Upper lobe of left lung (tissue), 6 donors: ENCODE measurements at places on chromosomes 3 and 15. TPM values are rescaled to one million over a fixed set of nuclear protein-coding genes. Genes with fewer than 3 reads are reported as not detected.

Gene DOCK3
- total RNA-seq, result 0.43 TPM

Gene RPP14
- total RNA-seq, result 11.0 TPM

Gene IL5RA
- 3.5 TPM for total RNA-seq

Gene FOXL2
- not detected for total RNA-seq

Gene TEX55
- total RNA-seq, result not detected

Gene TRIM42
- total RNA-seq, result not detected

Gene DPPA2
- total RNA-seq, result not detected

Gene ARGFX
- not detected for total RNA-seq

Gene BTLA
- 1.0 TPM for total RNA-seq

Gene MUSTN1
- total RNA-seq, result 62.9 TPM

DNA sequence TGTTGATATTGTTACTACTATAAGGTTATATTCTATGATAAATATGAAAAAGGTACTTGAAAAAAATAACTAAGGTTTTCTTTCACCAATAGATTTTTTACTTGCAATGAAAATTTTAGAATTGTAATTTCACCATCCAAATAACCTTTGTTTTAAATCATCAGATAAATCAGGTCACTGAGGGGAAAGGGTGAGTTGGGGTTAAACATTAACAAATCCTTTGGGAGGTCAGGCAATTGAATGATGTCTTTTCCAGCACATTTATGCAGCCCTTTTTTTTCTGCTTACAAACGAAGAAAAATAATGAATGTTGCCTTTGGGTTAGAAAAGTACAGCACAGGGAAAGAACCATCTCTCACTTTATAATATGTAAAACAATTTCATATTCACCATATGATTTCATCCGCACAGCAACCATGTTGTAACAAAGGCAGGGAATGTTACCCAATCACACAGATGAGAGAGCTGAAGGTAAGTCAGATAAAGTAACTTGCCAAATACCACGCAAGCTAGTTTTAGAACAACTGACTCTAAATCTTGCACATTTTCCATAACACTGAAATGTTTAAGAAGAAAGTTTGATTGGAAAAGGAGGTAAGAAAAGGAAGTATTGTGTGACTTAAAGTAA is 151.3 kb downstream of the FGF12 start:
- H3K27ac ChIP-seq, result no peak overlapping the region
- H3K4me1 ChIP-seq, result no peaks in the 10 kb centered on the region
- H3K4me3 ChIP-seq, result no peak overlapping the region
- DNase-seq, result no peak
- H3K36me3 ChIP-seq, result no peaks in the 10 kb centered on the region
- H3K27me3 ChIP-seq, result no peaks in the 10 kb centered on the region

DNA sequence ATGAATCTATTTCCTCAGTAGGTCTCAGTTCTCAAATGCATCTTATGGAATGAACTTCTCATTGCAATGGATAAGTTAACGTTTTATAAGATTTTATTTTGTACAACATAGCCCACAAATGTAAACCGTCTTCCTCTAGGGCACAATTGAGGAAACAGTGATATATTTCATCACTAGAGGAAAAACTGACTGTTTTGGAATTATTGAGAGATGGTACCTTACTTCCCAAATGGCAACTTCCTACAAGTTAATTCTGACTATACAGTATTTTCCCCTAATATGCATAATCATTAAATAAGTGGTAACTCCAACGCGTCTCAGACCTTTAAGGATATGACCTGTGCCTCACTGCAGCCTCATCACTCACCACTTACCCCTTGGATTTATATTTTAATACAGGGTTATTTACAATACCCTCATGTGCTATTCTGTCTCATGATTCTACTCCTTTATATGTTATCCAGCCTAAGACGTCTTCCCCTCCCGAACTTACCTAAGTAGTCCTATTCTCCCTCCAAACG is 13.3 kb downstream of the GABPB1 start:
- no peaks in the 10 kb centered on the region for H3K36me3 ChIP-seq
- H3K27ac ChIP-seq, result no peak overlapping the region
- H3K4me3 ChIP-seq, result no peak overlapping the region
- no peak for DNase-seq
- H3K27me3 ChIP-seq, result no peaks in the 10 kb centered on the region

- H3K27ac ChIP-seq, result peak overlapping the region; percentile 76
- no peaks in the 10 kb centered on the region for H3K36me3 ChIP-seq
- no peak overlapping the region for H3K4me3 ChIP-seq
- peaks cover 38% of the 10 kb centered on the region for H3K4me1 ChIP-seq
- DNase-seq, result no peak
Measured at GRCh38 chr15:98859149-98859548, 148.4 kb downstream of the PGPEP1L start.

- no peaks in the 10 kb centered on the region for H3K4me1 ChIP-seq
- H3K4me3 ChIP-seq, result no peak overlapping the region
- peak overlapping the region; percentile 64 for H3K27ac ChIP-seq
- H3K27me3 ChIP-seq, result no peaks in the 10 kb centered on the region
Measured at GRCh38 chr3:178003756-178004155, 532.5 kb upstream of the KCNMB2 start.

GRCh38 chr3:127726894-127727293 is 54.1 kb downstream of the ABTB1 start:
- peaks cover 11% of the 10 kb centered on the region for H3K4me1 ChIP-seq
- H3K36me3 ChIP-seq, result no peaks in the 10 kb centered on the region
- no peak overlapping the region for H3K27ac ChIP-seq
- H3K4me3 ChIP-seq, result no peak overlapping the region
- no peaks in the 10 kb centered on the region for H3K27me3 ChIP-seq

GRCh38 chr3:98744283-98744682 is 18.9 kb upstream of the ST3GAL6 start:
- no peak for DNase-seq
- H3K27me3 ChIP-seq, result no peaks in the 10 kb centered on the region
- H3K36me3 ChIP-seq, result no peaks in the 10 kb centered on the region
- H3K4me3 ChIP-seq, result no peak overlapping the region
- no peak overlapping the region for H3K27ac ChIP-seq
- H3K4me1 ChIP-seq, result peaks cover 11% of the 10 kb centered on the region

- no peaks in the 10 kb centered on the region for H3K36me3 ChIP-seq
- no peaks in the 10 kb centered on the region for H3K4me1 ChIP-seq
- no peaks in the 10 kb centered on the region for H3K27me3 ChIP-seq
- H3K27ac ChIP-seq, result no peak overlapping the region
- no peak overlapping the region for H3K4me3 ChIP-seq
Measured at GRCh38 chr15:36389107-36389506, 190.3 kb upstream of the CDIN1 start.

- H3K27me3 ChIP-seq, result no peaks in the 10 kb centered on the region
- no peak for DNase-seq
- H3K4me3 ChIP-seq, result no peak overlapping the region
- no peak overlapping the region for H3K27ac ChIP-seq
- H3K4me1 ChIP-seq, result no peaks in the 10 kb centered on the region
- H3K36me3 ChIP-seq, result no peaks in the 10 kb centered on the region
Measured at GRCh38 chr3:133169331-133170068, 131.3 kb downstream of the TMEM108 start.

GRCh38 chr3:32391643-32392535 is at the start of gene CMTM7:
TSS of gene CMTM7 (plus strand) at chr3:32391853. CDS start at chr3:32391907, 54 bp downstream.
- peaks cover 11% of the 10 kb centered on the region for H3K4me1 ChIP-seq
- H3K4me3 ChIP-seq, result peak within 1 kb of the TSS; percentile 57
- H3K36me3 ChIP-seq, result no peaks in the 10 kb centered on the region
- DNase-seq, result peak; percentile 94

DNA sequence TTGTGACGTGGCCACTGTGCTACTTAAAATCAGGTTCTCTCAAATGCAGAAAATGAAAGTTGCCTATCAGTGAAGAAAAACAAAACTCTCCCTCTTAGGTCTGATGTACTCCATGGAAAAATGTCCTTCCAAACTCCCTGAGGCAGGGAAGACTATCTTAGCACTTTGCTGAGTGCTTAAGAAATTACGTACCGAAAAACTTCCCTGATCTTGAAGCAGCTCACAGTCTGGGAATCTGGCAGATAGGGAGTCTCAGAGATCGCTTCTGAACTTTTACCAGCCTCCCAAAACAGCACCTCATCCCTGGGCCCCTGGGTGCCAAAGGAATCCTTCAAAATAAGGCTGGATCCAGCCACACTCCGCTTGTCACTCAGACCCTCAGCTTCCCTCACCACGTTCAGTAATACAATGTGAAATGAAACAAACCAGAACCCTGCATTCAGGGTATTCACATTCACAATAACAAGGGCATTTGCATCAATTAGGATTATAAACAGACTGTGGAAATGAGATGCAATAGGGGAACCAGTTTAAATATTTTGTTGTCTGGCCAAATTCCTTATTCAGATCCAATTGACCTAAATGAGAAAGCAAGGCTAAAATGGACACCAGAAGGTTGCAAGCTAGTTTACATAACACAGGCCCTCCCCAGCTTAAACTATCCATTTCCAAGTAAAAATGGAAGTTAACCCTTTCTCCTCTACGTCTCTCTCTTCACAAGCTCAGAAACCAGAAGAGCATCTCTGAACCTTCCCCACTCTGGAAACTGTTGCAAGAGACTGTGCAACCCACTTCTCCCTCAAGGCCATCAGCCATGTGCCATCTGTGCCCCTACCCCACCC is 20.9 kb downstream of the OSBPL10 start:
- H3K36me3 ChIP-seq, result no peaks in the 10 kb centered on the region
- H3K4me1 ChIP-seq, result peaks cover 26% of the 10 kb centered on the region
- H3K27ac ChIP-seq, result peak overlapping the region; percentile 71
- no peak for DNase-seq

- H3K4me3 ChIP-seq, result no peak overlapping the region
- H3K27ac ChIP-seq, result no peak overlapping the region
- peaks cover 7% of the 10 kb centered on the region for H3K4me1 ChIP-seq
- H3K27me3 ChIP-seq, result no peaks in the 10 kb centered on the region
Measured at GRCh38 chr3:16801223-16801622, 83.5 kb upstream of the PLCL2 start.

DNA sequence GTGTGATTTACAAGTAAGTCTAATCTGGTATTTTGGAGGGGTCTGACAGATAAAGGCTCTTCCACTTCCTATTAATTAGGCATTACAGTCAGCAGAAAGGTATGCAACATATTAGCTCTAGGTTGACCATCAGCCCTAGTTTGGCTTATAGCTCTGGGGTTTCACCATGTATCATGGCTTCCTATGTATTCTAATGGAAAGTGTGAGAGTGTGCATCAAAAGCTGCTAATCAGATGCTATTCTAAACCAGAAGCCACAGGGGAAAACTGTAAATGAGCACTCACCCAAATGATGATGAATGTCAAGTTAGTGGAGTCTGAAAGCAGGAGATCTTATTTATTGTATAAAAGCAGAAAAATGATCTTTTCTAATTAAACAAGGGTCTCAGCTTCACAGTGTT is 149.2 kb upstream of the MITF start:
- no peaks in the 10 kb centered on the region for H3K4me1 ChIP-seq
- DNase-seq, result no peak
- no peak overlapping the region for H3K4me3 ChIP-seq
- H3K27ac ChIP-seq, result no peak overlapping the region
- H3K27me3 ChIP-seq, result no peaks in the 10 kb centered on the region

DNA sequence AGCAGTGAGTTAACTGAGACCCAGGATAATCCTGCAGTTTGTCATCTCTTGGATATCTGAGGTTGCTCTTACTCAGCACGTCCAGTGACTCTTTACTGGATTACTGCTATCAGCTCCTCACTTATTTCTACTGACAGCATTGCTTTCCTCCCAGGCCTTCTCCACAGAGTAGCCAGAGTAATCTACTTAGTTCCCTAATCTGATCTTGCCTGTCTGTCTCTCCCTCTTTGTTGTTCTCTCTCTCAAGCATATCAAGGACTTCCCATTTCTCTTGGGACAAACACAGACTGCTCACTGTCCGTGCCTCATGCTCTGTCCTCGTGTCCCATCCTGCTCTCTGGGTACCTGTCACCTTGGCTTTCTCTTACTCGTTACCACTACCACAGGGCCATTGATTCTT is 376.2 kb downstream of the FEZF2 start:
- H3K4me1 ChIP-seq, result no peaks in the 10 kb centered on the region
- no peaks in the 10 kb centered on the region for H3K27me3 ChIP-seq
- H3K4me3 ChIP-seq, result no peak overlapping the region
- no peak for DNase-seq
- H3K36me3 ChIP-seq, result no peaks in the 10 kb centered on the region

- no peak overlapping the region for H3K4me3 ChIP-seq
- H3K4me1 ChIP-seq, result no peaks in the 10 kb centered on the region
- no peak for DNase-seq
- no peaks in the 10 kb centered on the region for H3K27me3 ChIP-seq
- no peaks in the 10 kb centered on the region for H3K36me3 ChIP-seq
- no peak overlapping the region for H3K27ac ChIP-seq
Measured at GRCh38 chr3:25074149-25074548, 353.9 kb upstream of the RARB start.

DNA sequence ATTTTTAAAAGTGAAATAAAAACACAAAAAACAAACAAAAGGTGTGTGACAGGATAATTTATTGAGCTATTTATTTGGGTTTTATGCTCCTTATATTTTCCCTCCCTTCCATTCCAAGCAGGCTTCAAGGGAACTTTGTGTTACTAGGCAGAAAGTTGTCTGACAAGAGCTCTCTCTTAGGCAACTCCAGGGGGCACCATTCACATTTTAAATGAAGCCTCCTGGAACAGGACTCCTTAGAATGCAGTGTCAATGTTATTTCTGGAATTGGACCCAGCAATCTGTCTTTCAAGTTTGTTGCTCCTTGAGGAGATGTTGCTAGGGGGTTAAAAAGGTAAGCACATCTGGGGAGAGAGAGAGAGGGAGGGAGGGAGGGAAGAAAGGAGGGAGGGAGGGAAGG is 5.4 kb upstream of the RFX7 start:
- no peak for DNase-seq
- no peaks in the 10 kb centered on the region for H3K27me3 ChIP-seq
- H3K4me1 ChIP-seq, result peaks cover 14% of the 10 kb centered on the region
- no peak overlapping the region for H3K27ac ChIP-seq
- H3K36me3 ChIP-seq, result no peaks in the 10 kb centered on the region
- H3K4me3 ChIP-seq, result no peak overlapping the region

GRCh38 chr3:134713671-134714070 is 62.8 kb upstream of the KY start:
- H3K27me3 ChIP-seq, result no peaks in the 10 kb centered on the region
- no peak for DNase-seq
- no peak overlapping the region for H3K4me3 ChIP-seq
- H3K36me3 ChIP-seq, result no peaks in the 10 kb centered on the region

DNA sequence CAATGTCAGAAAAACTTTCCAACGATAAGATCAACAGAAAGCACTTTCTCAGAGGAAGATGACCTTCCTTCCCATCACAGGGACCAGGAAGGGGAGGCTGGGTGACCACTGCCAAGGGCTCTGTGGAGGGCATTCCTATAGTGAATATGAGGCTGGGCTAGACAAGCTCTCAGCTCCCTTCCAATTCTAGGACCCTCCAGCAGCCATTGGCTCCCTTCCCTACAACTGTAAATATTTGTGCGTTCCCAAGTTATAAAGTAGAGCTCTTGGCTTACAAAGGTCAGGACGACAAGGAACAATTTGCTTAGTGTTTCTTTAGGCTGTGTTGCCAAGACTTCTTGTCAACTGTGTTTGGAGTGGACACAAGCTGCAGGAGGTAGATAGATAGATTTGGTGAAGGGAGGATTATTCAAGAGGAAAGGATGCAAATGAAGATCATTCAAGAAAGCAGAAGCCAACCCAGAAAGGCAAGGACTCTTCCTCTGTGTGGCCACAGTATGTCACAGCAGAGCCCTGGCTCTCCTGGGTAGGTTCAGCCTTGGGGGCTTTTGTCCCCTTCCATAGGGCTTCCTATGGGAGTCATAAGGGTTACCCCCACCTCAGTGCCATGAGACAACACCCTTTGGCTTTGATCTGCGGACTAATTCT is 223.6 kb upstream of the TLE3 start:
- H3K4me3 ChIP-seq, result no peak overlapping the region
- H3K27ac ChIP-seq, result peak overlapping the region; percentile 61
- no peaks in the 10 kb centered on the region for H3K27me3 ChIP-seq
- no peaks in the 10 kb centered on the region for H3K36me3 ChIP-seq
